Esophagus squamous epithelium (tissue), 5 donors: ENCODE measurements at places on chromosomes 5 and 9.

DNA sequence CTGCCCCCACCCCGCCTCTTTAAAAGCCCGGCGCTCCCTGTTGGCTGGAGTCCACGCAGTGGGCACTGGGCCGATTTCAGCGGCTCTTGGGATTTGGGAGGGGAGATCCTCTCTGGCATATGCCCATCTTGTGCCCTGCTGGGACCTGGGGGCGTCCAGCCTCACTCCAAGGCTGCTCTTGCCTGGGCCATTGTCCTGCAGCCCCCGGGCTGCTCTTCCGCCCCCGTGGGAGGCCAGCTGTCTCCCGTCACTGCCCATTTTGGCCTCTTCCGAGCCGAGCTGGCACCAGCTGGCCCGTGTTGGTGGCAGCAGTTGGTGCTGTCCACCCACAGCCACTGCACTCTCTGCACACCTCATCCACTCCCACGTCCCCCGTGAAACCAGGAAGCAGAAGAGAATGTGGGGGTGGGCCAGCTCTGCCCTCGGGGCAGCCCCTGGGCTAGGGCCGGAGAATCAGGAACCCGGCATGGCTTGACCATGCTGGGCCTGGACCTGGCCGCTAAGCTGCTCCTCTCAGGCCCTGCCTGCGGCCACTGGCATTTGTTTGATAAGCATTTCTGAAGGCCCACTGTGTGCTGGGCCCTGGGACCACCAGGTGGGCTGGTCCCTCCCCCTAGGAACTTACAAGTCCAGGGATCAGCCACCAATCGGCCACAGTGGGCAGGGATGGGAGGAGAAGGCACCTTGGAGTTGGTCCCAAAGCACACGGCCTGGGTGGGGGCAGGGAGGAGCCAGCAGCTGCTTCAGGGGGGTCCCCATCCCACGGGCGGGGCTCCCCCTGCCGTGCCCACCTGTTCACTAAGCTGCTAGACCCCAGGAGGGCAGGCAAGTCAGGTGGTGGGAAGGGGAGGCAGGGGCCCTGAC lies 2.2 kb downstream of the C8G start:
- DNase-seq, result no peak

GRCh38 chr5:140240987-140241706 lies 61.8 kb downstream of the PFDN1 start:
- no peak for DNase-seq

GRCh38 chr5:103464835-103465484 lies 97.6 kb downstream of the NUDT12 start:
- DNase-seq, result no peak

DNA sequence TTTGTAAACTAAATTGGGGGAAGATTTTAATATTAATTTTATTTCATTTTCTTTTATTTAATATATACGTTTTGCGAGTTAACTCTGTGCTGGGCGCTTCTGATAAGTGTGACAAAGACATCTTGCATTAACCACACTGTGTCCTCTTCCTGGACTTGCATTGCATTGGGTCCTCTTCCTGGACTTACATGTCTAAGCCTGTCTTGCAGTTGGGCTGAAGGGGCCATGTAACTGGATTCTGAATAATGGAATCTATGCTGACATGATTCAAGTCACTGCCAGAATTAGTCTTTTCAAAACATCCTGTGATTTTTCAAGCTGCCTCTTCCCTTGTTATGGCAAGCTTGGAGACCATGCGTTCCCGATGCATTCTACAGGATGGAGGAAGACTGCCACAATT lies 122.6 kb downstream of the TRIM32 start:
- DNase-seq, result no peak

GRCh38 chr9:122228191-122228567 lies 578 bp downstream of the LHX6 start:
- DNase-seq, result no peak

- no peak for DNase-seq
These were observed at the start of gene SAXO1 for GRCh38 chr9:19033015-19033414. TSS of gene SAXO1 (minus strand) at chr9:19033209. CDS start at chr9:19032908, 301 bp downstream.

DNA sequence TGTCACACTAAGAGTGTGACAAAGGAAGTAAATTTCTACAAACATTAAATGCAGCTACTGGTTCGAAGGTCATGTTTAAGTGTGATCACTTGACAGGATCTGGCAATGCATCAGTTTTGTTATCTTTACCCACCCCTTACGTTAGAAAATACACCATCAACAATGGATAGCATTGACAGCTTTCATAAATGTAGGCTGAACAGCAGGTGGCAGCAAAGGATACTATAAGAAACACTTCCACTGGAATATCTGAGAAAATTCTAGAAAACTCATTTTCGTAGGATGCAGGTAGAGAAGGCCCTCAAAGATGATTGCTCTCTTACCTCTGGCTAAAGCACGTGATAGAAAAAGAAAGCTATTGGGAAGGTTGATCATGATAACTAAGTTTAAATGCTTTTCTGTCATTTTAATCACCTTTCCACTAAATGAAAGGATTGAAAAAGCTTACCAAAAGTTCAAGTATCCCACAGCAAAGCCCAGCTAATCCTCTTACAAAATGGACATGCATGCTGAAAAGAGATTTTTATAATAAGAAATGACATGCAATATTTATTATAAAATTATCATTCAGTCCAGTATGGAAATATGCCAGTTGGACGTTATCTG lies 292.5 kb downstream of the PARP8 start:
- DNase-seq, result no peak
